ENCODE measurements at places on chromosomes 5 and 9.

DNA sequence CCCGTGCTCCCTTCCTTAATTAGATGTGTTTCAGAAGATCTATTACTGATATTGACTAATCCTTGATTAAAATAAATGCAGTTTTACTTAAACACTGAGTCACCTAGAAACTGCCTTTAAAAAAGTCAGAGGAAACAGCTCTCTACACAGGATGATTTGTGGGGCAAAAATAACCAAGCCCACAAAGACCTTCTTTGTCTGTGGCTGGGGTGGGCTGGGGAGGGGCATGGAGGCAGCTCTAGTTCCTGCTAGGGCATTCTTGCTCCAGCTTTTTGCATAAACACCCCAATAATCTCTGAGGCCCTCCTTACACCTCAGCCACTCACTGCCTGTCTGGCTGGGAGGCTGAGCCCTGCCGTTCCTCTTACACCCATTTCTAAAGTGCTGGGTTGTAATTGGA, 227.6 kb upstream of the DAP start:
- peak overlapping the region; percentile 41 for H3K4me3 ChIP-seq
- no peaks in the 10 kb centered on the region for H3K27me3 ChIP-seq
- peak; percentile 84 for DNase-seq
- no peaks in the 10 kb centered on the region for H3K36me3 ChIP-seq

DNA sequence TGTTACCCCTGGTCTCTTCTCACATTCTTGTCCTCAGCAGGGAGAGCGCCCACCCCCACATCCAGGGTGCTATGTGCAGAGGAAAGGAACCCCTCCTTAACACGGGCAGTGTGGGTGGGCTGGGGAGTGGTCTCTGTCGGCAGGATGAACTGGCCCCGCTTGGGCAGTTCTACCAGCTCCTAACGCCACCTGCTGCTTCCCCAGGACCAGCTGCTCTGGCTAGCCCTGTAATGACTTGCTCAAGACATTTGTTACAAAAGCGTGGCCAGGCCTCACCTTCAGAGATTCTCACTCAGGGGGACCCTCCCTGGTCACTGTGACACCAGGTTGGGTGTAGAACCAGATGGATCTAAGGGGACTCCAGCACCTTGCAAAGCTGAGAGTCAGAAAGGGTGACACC, 82.4 kb downstream of the HMCN2 start:
- no peaks in the 10 kb centered on the region for H3K4me1 ChIP-seq
- H3K36me3 ChIP-seq: no peaks in the 10 kb centered on the region
- no peak overlapping the region for H3K4me3 ChIP-seq
- no peak for DNase-seq
- no peak overlapping the region for H3K27ac ChIP-seq

DNA sequence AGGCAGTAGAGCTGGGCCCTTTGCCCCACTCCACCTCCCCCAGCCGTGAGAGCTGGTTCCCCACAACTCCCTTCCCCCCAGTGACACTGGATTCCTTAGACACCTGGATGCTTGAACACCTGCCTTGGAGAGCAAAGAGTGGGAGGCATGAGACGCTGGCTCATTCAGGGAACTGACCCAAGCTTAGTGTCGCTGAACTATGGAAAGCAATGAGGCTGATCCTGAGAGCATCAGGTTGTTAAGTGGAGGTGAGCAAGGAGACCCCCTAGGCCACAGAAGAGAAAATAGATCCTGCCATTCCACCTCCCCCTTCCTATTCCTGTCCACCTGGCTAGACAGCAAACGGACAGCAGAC, 2.0 kb downstream of the CCL19 start:
- no peaks in the 10 kb centered on the region for H3K36me3 ChIP-seq
- H3K27ac ChIP-seq: no peak overlapping the region
- DNase-seq: no peak
- no peak overlapping the region for H3K4me3 ChIP-seq

- no peak overlapping the region for H3K27ac ChIP-seq
- no peak overlapping the region for H3K4me3 ChIP-seq
- H3K36me3 ChIP-seq: no peaks in the 10 kb centered on the region
These were observed 81.1 kb upstream of the EPB41L4B start for GRCh38 chr9:109401990-109402318.

- H3K27me3 ChIP-seq: peaks cover 10% of the 10 kb centered on the region
- no peak overlapping the region for H3K27ac ChIP-seq
- H3K4me1 ChIP-seq: no peaks in the 10 kb centered on the region
- no peaks in the 10 kb centered on the region for H3K36me3 ChIP-seq
- DNase-seq: peak; percentile 80
These were observed 26.0 kb downstream of the TPD52L3 start for GRCh38 chr9:6354072-6354686.

GRCh38 chr5:167029488-167029887, 1262.0 kb upstream of the WWC1 start:
- no peaks in the 10 kb centered on the region for H3K27me3 ChIP-seq
- no peak overlapping the region for H3K4me3 ChIP-seq
- no peak for DNase-seq
- no peaks in the 10 kb centered on the region for H3K36me3 ChIP-seq
- H3K4me1 ChIP-seq: no peaks in the 10 kb centered on the region

- H3K4me3 ChIP-seq: no peak overlapping the region
- H3K4me1 ChIP-seq: no peaks in the 10 kb centered on the region
- no peak overlapping the region for H3K27ac ChIP-seq
- H3K36me3 ChIP-seq: peaks cover 2% of the 10 kb centered on the region
- no peak for DNase-seq
- H3K27me3 ChIP-seq: no peaks in the 10 kb centered on the region
These were observed 68.1 kb downstream of the UBE2R2 start for GRCh38 chr9:33884856-33885701.

DNA sequence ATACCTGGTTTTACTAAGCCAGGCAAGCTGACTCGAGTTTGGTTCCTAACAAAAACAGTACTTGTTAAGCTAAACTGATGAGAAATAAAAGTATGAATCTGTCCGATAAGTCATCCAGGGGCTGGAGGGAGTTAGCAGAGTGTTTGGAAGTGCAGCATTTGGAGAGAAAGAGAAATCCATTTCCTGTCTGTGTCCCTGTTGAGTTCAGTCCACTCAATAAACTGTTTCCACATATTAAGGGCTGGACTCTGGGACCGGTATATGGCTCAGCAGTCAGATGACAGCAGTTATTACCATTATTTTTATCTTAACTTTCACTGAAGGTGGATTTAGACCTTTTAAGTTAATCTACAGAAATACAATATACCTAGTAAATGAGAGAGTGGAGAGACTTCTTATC, 130.6 kb upstream of the ADRA1B start:
- H3K27me3 ChIP-seq: no peaks in the 10 kb centered on the region
- DNase-seq: no peak
- no peaks in the 10 kb centered on the region for H3K36me3 ChIP-seq
- no peaks in the 10 kb centered on the region for H3K4me1 ChIP-seq
- H3K27ac ChIP-seq: no peak overlapping the region
- H3K4me3 ChIP-seq: no peak overlapping the region

DNA sequence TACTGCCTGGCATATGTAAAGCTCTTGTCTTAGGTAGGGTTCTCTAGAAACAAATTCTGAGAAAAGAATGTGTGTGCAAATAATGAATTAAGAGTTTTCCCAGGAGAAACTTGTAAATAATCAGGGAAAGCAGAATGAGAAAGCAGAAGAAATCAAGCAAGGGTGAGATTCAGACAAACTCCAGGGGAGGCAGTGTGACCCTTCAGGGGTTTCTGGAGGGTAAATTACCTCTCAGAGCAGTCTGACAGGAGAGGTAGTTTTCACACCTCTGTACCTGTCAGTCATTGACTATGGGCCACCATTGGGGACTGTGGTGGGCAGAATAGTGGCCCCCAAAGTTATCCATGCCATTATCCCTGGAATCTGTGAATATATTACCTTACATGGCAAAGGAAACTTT, 124.6 kb downstream of the KCTD16 start:
- DNase-seq: no peak
- H3K27ac ChIP-seq: no peak overlapping the region
- no peaks in the 10 kb centered on the region for H3K4me1 ChIP-seq
- H3K36me3 ChIP-seq: no peaks in the 10 kb centered on the region

DNA sequence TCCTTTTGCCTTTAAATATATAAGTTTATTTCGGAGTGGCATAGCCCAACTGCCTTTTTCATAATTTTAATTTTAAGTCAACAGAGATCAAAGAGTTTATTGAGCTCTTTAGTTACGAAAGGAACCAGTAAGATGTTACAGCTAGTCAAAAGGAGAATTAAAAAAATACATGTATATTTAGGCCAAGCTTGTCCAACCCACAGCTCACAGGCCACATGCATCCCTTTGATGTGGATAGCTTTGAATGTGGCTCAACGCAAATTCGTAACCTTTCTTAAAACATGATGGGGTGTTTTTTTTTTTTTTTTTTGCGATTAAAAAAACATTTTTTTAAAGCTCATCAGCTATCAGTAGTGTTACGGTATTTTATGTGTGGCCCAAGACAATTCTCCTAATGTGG, 50.2 kb upstream of the IL31RA start:
- no peak overlapping the region for H3K4me3 ChIP-seq
- H3K36me3 ChIP-seq: no peaks in the 10 kb centered on the region
- H3K27me3 ChIP-seq: no peaks in the 10 kb centered on the region
- no peaks in the 10 kb centered on the region for H3K4me1 ChIP-seq

DNA sequence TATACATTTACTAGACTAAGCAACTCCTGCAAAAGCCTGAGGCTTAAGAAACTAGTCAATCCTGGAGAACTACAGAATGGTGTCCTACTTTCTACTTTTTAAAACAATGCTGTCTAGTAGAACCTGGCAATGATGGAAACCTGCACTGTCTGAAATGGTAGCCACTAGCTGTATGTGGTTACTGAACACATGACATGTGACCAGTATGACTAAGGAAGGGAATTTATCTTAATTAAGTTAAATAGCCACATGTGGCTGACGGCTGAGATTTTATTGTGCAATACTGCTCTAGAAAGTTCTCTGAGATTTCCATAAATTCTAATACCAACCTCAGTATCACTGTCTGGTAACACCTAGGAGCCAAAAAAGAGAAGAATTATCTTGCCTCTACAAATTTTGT, 44.9 kb upstream of the RAPGEF6 start:
- H3K27me3 ChIP-seq: no peaks in the 10 kb centered on the region
- H3K36me3 ChIP-seq: peaks cover 32% of the 10 kb centered on the region
- peaks cover 11% of the 10 kb centered on the region for H3K4me1 ChIP-seq
- no peak overlapping the region for H3K27ac ChIP-seq
- DNase-seq: peak; percentile 19

- no peaks in the 10 kb centered on the region for H3K4me1 ChIP-seq
- no peaks in the 10 kb centered on the region for H3K27me3 ChIP-seq
- H3K4me3 ChIP-seq: no peak overlapping the region
- DNase-seq: no peak
- H3K27ac ChIP-seq: no peak overlapping the region
These were observed 235.7 kb upstream of the PRR16 start for GRCh38 chr5:120228262-120229031.

DNA sequence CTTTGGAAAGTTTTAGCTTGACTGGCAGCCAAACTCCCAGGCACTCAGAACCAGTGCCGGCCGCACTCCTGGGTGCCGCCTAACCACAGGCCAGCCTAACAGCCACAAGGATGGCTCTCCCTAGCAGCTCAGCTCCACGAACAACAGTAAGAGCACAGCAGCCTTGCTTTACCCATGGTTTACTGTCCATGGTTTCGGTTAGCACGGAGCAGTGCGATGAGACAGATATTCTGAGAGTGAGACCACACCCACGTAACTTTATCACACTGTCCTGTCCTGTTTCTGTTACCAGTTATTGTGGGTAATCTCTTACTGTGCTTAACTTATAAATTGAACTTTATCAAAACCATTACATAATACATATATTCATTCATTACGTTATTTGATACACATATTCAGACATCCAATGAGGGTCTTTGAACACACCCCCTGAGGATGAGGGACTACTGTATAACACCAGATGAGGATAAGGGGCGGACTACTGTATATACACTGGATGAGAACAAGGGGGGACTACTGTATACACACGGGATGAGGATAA, 12.4 kb downstream of the CLPTM1L start:
- H3K36me3 ChIP-seq: peaks cover 17% of the 10 kb centered on the region
- no peaks in the 10 kb centered on the region for H3K4me1 ChIP-seq
- no peaks in the 10 kb centered on the region for H3K27me3 ChIP-seq
- DNase-seq: peak; percentile 35
- H3K27ac ChIP-seq: no peak overlapping the region

GRCh38 chr9:35564658-35565061, 40.4 kb upstream of the TESK1 start:
- no peaks in the 10 kb centered on the region for H3K27me3 ChIP-seq
- H3K4me3 ChIP-seq: no peak overlapping the region
- no peaks in the 10 kb centered on the region for H3K36me3 ChIP-seq
- no peak for DNase-seq
- no peaks in the 10 kb centered on the region for H3K4me1 ChIP-seq

DNA sequence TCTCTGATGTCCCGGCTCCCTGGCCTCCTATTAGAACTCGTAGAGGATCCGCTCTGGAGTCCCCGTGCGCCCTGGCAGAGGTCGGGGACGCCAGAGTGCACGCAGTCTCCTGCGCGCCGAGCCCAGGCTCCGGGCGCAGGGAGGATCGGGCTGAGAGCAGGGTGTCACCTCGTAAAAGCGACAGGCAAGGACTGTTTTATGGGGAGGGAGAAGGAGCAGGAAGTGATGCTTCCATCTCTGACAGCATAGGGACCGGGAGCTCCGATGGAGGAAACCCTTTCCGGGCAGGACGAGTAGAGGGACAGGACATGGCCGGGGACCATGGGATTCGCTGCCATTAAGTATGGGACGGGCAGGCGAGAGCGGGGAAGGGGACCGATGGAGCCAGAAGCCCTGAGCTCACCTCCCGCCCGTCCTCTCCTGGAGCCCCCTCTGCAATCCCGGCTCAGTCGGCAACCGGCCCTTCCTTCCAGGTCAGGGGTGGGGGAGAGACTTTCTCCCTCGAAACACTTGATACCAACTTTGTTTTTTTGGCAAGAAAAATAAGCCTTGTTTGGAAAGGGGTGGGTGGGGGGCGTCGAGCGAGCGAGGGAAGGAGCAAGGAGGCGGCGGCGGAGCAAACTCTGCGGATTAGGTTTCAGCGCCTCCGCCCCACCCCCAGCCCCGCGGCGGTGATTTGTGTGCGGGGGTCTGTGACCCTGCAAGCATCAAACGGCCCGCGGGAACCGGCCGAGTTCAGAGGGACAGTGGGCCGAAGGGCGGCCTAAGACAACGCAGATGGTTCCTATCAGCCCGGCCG, 12.6 kb downstream of the LMX1B start:
- no peaks in the 10 kb centered on the region for H3K36me3 ChIP-seq
- no peaks in the 10 kb centered on the region for H3K4me1 ChIP-seq
- no peak overlapping the region for H3K4me3 ChIP-seq
- no peak overlapping the region for H3K27ac ChIP-seq
- no peak for DNase-seq

- DNase-seq: peak; percentile 35
- H3K27me3 ChIP-seq: no peaks in the 10 kb centered on the region
- H3K27ac ChIP-seq: no peak overlapping the region
These were observed 243.0 kb upstream of the PTGER4 start for GRCh38 chr5:40436535-40437237.

- H3K27ac ChIP-seq: no peak overlapping the region
- peaks cover 30% of the 10 kb centered on the region for H3K4me1 ChIP-seq
- no peak for DNase-seq
- H3K36me3 ChIP-seq: no peaks in the 10 kb centered on the region
- no peak overlapping the region for H3K4me3 ChIP-seq
These were observed 1.5 kb downstream of the LCN10 start for GRCh38 chr9:136740971-136741882.
